ENCODE measurements at places on chromosomes 6 and 20.

GRCh38 chr20:54429364-54429763, 46.0 kb upstream of the DOK5 start:
- no peak for DNase-seq

- peak; percentile 42 for DNase-seq
Measured at GRCh38 chr20:9609887-9610502, 95.6 kb downstream of the LAMP5 start.

DNA sequence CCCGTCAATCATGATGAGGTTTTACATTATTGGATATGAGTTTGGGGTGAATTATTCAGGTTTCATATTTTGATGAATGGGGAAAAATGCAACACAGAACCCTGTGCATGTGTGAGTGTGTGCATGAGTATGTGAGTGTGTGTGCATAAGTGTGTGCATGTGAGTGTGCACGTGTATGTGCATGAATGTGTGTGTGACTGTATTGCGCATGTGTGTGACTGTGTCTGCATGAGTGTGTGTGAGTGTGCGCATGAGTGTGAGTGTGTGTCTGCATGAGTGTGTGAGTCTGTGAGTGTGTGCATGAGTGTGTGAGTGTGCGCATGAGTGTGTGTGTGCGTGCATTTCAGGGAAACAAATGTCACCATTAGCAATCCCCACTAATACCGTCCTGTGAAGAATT, 18.5 kb upstream of the CDH4 start:
- no peak for DNase-seq

DNA sequence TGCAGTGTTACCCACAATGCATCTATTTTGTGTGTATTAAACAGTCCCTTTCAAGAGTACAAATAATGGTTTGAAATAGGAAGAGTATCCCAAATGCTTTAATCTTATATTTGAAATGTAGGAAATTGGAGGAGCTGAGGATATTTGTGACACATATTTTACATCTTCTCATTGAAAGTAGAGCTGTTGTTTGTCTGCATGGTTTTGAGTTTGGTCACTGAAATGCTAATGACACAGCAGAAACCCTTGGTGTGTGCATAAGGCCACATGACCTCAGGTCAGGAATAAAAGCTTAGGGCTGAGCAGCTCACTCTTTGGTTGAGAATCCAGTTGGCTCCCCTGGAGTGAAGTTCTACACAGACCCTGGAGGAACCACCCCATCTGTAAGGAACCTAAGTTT, 49.8 kb downstream of the TPD52L1 start:
- no peak for DNase-seq

DNA sequence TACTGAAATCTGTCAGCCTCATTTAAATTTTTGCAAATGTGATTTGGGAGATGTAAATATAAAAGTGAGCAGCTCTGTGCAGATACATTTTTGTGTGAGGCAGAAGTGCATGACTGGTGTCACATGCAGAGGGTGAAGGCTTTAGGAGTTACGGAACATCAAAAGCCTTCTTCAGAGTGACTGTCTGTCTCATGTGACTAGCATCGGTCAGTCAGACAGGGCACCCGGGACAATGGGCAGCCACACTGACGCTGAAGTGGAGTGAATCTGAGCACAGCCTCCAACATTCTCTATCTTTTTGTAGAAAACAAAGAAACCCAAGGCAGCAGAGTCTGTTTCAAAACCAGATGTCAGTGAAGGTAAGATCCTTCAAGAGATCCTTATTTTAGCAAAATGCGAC, 7.9 kb upstream of the FAM209A start:
- no peak for DNase-seq

- DNase-seq = no peak
Measured at GRCh38 chr6:53070806-53071205, 5.6 kb downstream of the FBXO9 start.

DNA sequence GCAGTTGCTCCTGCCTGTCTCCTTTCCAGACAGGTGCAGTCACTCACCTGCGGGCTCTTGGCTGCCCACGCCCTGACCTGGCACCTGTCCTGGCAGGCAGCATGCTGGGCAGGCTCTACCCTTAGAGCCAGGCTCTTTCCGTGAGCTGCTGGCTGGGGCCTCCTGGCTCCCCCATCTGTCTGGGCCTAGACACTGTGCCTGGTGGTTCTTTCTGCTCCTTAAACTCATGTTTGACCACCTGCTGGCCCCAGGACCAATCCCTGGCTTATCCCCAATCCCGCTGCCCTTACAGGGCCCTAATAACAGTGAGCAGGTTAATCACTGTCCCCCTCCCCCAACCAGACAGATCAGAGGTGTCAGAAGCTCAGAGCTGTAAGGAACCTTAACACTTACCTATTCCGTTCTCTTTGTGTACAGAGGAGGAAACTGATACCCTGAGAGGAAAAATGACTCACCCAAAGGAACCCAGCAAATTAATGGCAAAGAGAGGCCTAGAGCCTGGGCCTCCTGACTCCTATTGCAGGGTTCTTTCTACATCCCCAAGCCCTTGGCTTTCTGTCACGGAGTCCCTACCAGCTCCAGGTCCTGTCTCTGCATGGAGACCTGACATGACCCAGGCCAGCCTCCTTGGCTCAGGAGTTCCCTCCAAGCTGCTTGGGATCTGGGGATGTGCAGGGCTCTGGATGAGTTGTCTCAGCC, 54.7 kb downstream of the RAB44 start:
- no peak for DNase-seq

- no peak for DNase-seq
Measured at GRCh38 chr20:8471465-8471864, 339.4 kb downstream of the PLCB1 start.

DNA sequence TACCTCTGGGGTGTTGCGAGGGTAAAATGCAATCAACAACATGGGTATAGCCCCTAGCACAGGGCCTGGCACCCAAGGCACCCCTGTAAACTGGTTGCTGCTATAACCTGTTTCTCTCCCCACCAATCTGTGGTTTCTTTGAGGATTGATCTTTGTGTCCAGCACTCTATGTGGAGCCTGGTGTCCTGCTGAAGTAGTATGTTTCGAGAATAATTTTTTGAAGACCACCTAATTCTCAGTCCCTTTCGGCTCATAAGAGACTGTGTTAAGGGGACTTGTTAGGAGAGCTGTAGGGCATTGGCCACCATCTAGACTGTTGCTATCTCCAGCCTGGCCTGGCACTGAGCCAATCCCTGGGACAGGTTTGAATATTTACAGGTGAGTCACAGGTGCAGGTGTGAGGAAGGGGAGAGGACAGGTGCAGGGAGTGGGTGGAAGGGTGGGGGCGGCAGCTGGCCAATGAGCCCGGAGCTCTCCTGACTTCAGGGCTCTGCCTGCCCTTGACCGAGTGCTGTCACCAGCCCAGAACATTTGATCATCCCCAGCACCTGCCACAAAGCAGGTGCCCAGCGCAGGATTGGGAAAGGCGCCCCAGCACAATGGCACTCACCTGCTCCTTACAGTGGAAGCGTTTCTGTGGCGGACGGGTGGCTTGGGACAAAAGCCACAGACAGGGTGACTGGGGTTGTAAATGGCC, 8.1 kb upstream of the C20orf144 start:
- peak; percentile 28 for DNase-seq

DNA sequence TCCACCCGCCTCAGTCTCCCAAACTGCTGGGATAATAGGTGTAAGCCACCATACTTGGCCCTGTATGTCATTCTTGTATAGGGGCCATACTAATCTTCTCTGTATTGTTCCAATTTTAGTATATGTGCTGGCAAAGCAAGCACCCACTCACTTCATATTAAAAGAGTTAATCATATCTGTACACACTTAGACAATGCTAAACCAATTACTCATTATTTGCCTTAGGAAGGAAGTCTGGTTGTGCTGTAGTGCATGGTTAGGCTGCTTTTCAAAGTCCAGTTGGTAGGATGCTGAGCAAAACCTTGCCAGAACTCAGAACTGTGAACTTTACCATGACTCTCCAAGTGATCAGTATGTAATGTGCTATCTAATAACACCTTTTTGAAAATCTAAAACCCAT, 88.6 kb downstream of the LIN28B start:
- DNase-seq = no peak

DNA sequence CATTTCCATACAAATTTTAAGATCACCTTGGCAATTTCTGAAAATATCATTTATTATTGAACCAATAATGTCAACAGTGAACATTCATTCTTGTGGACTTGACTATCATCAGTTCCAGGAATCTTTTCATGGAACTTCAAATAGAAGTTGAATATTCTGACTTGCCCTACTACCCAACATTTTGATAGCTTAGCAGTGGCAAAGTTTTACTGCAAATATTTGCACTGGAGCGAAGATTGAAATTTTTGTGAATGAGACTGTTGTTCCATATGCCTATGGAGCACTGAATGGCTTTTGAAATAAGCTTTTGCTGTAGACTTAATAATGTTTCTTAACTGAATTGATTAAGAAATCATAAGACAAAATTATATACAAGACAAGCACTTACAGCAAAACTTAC, 23.6 kb downstream of the BEND6 start:
- DNase-seq = no peak

- DNase-seq = no peak
Measured at GRCh38 chr6:75748003-75748742, 866 bp upstream of the MYO6 start.

- DNase-seq = no peak
Measured at GRCh38 chr20:2332711-2333110, 36.9 kb downstream of the TGM3 start.

DNA sequence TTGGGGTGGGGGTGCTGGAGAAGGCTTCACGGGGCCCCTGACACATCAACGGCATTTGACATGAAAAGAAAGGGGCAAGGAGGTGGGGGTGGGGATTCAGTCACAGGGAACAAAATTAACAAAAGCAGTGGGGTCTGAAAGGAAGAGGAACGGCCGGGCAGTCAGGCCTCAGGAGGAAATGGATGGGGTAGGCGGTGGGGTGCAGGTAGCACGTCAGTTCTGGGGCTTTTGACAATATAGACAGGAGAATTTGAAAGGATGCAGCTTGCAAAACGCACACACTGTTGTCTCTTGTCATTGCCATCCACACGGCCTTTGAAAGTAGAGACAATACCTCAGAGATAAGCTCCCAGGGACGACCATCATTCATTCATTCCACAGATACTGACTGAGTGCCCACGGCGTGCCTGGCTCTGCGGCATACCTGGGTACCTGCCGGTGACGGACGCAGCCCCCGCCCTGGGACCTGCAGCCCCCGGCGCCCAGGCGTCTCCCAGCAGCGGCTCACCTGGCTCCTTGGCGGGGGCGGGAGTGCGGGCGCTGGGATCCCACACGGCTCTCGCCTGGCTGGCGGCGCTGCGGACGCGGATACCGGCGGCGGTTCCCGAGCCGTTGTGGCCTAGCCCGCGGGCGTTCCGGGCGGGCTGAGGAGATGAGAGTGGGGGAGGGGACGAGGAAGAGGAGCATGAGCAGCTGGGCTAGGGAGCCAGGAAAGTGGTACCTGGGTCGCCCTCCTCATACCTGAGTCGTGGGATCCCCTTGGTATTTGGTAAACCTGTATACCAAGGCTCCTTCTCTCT, at the start of gene SLC26A8:
TSS of gene SLC26A8 (minus strand) at position 646 of the 800 bp plus-strand sequence. CDS start 4,934 bp downstream, outside the sequence.
- DNase-seq = no peak

DNA sequence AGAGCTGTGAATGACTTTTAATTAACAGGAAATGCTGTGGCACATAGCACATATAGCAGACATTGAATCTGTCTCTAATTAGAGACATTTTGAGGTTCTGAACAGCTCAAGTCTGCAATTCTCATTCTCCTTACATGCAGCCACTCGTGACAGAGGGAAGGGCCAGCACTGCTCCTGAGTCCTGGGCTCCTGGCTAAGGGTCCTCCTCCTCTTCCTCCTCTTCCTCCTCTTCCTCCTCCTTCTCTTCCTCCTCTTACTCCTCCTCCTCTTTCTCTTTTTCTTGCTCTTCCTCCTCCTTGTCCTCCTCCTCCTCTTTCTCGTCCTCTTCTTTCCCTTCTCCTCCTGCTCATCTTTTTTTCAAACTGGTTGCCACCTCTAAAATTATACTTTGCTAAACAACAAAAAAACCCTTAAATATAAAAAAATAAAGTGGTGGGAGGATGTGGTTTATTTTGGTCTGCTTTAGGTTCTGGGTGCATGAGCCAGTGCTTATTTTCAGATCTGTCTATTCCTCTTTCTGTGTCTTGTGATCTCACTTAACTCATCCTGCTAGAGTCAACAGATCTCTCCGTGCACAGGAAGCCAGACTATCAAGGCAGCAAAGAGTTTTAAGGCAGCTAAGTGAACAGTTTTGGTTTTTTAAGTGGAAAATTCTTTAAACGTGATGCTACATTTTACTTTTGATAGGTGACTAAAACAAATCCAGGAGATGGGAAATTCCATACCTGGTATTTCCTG, 159.3 kb downstream of the CD83 start:
- no peak for DNase-seq

GRCh38 chr6:141607956-141608355, 524.8 kb upstream of the GJE1 start:
- no peak for DNase-seq

- DNase-seq = no peak
Measured at GRCh38 chr20:57392512-57393271, 1.5 kb downstream of the RBM38 start.

DNA sequence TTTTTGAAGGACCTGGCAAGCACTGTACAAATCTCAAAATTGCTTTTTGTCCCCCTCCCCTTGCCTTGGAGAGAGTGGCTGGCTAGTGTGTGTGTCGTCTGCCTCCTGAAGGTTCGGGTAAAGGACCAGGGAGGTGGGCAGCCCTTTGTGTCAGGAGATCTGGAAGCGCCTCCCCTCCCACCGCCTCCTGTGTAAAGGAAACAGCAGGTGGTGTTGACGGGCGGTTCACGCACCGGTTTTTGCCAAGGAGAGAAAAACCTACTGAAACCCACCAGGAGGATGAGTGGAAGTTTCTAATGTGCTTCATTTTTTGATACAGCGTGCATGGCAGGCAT, 1.2 kb downstream of the ENTPD6 start:
- DNase-seq = no peak

- DNase-seq = no peak
Measured at GRCh38 chr6:20242397-20242796, 30.1 kb upstream of the MBOAT1 start.

- no peak for DNase-seq
Measured at GRCh38 chr6:101344885-101345284, 48.6 kb upstream of the GRIK2 start.

DNA sequence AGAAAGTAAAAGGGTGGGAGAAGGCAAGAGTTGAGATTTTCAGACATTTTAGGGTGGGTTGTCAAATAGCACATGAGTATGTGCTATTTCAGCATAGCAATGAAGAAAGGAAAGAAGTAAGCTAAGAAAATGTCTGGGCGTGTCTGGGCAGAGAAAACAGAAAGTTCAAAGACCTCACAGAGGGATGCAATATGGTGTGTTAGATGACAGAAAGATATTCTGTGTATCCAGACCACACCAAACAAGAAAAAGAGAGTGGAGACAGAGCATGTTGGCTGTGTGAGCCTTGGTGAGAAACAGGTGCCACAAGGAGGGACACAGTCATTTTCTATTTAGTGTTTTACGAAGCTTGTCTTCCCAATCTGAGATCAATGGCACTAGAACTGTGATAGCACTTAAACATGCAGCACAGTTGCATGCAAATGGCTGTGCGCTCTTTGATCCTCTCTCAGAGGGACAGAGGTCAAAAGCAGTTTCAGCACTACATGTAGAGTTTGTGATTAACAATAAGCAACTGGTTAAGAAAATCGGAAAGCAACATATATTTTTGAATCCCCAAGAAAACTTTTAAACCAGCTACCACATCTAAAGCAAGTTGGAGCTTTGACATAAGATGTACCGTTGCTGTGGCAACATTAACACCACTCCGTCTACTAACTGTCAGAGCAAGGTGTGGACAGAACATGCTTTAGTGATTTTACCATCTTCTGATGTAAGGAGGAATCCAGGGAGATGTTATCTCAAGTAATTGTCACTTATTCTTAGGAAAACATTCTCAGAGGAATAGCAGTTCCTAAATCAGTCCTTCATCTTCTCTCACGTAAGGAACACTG, 515.5 kb upstream of the NOX3 start:
- DNase-seq = no peak
